NCI-H2227 treated with DMSO at 0.1 percent for 48 hours (cell line): ENCODE measurements at places on chromosomes 3 and 15.

- no peak for DNase-seq
Measured at GRCh38 chr3:2198776-2199279, 100.2 kb downstream of the CNTN4 start.

- no peak for DNase-seq
Measured at GRCh38 chr3:186580785-186581184, 10.3 kb downstream of the DNAJB11 start.

- DNase-seq: no peak
Measured at GRCh38 chr15:68653031-68653635, 74.3 kb downstream of the CORO2B start.

GRCh38 chr15:80151576-80151975 lies 1.2 kb upstream of the FAH start:
- DNase-seq: no peak

DNA sequence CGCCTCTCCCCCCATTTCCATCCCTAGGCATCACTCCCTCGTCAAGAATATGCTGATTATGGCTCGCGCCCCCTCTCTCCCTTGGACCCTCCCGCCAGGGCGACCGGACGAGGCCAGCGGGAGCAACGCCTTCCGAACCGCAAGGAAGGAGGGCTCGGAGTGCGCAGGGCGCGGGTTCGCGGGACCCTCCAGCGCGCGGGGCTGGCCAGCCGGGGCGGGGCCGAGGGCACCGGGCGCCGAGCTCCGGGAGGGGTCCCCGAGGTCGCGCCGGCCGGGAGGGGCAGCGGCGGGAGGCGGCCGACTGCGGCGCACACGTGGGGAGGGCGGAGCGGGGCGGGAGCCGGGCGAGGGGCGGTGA lies 483 bp downstream of the EHD4 start:
- no peak for DNase-seq

DNA sequence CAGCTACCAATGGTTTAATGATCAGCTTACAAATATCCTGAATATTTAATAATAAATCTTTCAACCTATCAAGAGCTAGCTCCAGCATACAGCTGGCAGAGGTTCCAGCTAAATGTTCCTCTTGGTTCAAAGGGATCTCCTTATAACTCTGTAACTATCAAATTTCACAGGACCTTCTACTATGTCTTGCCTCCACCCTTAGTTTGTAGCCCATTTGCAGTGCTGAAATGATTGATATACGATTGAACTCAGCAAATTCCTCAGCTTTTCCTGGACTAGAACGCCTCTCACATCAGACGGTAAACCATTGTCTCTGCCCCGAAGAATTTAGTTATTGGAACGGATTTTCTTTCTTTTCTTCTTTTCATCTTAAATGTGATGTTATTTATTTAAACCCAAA lies 41.5 kb downstream of the CD200R1L start:
- DNase-seq: no peak

DNA sequence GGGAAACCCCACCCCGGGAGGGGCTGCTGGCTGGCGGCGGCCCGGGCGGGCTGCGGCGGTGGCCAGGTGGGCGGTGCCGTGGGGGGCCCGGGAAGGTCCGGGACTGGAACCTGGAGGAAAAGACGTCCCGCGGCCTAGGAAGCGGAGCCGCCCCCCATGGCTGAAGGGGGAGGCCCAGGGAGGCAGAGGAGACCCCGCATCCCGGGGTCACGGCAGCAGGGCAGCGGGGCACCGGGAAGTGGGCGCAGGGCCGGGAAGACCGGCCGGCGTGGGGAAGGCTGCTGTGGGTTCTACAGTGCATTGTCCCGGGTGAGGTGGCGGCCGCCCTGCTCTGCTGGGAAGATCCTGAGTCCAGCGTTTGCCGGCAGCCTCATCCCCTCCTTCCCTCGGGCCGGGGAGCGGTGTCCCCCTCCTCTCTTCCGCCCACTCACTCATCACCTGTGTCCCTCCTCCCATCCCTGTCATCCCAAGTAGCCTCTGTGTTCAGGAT lies 525 bp upstream of the FSTL1 start:
- peak; percentile 17 for DNase-seq

- peak; percentile 38 for DNase-seq
Measured at GRCh38 chr3:194472290-194472920, 14.4 kb downstream of the ATP13A3 start.

GRCh38 chr3:126540342-126540849 lies 16.4 kb downstream of the CHST13 start:
- DNase-seq: no peak

DNA sequence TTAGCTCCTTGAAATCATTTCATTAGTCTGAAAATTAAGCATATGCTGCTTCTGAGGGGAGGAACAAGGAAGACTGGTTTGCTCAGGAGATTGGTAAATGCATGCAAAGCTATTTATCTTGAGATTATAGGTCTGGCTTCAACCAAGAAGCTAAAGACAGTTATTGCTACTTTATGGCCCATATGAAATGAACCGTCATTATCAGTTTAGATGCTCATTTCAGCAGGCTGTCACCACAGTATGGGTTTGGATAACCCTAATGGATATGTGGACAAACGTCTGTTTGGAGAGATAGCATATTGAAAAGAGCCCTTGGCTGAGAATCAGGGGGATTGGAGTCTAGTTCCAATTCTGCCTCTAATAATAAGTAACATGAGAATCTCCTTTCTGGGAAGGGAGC lies 922.6 kb downstream of the TUSC7 start:
- DNase-seq: peak; percentile 25

DNA sequence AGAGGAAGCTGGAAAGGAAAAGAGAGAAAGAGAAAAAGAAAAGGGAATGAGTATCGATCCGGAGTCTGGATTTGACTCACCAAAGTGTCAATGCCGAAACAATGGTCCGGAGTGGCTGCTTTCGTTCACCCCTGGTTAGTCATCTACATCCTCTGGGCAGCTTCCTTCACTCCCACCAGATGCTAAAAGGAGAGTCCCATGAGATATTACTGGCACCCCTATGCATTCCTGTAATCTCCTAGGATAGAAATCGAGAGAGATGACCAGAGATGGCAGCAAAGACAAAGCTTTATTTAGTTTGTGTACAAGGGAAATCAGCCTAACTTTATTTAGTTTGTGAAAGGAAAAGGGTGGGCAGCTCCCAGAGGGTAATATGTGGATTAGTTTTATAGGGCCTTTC lies 622.2 kb downstream of the ZPLD1 start:
- DNase-seq: no peak

GRCh38 chr3:180329187-180329586 lies 272.8 kb upstream of the TTC14 start:
- DNase-seq: no peak

DNA sequence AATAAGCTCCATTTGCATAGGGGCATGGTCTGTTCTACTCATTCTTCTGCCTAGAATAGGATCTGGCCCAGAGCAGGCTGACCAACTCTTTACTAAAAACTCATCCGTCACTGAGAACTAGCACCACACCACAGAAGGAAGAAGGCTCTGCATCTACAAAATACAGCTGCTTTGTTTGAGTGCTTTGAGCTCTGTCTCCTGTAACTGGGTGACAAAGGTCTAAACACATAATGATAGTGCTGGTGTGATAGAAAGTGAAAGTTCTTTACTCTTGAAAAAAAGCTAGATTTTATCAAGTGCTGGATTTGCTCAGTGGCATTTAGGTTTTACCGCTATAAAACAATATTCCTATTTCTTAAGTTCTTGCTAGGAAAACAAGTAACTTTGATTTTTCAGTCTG lies 140.7 kb downstream of the FHIT start:
- DNase-seq: no peak

DNA sequence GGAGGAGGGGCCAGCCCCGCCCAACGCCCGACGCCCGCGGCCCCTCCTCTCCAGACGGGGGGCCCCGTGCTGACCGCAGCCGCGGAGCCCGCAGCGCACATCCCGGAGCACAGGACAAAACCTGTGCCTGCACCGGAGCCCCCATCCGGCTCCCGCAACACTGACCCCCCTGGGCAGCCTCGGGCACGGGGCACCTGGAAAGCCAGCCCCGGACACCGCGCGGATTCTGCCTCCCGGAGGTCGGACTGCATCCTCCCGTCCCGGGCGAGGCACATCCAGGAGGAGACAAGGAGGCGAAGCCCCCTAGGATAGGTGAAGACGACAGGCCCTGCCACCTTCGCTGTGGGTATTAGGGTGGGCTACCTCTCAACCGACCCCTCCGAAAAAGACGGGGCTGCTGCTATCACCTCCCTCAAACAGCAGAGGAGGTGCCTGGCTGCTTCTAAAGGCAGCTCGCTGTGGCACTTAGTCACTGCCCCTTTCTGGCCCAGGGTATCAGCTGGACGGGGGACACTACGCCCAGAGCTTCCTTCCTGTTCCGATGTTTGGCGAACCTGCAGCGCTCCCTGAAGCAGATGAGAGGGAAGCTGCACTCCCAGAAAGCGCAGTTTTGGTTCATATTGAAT lies 10.6 kb downstream of the XXYLT1 start:
- DNase-seq: peak; percentile 26

DNA sequence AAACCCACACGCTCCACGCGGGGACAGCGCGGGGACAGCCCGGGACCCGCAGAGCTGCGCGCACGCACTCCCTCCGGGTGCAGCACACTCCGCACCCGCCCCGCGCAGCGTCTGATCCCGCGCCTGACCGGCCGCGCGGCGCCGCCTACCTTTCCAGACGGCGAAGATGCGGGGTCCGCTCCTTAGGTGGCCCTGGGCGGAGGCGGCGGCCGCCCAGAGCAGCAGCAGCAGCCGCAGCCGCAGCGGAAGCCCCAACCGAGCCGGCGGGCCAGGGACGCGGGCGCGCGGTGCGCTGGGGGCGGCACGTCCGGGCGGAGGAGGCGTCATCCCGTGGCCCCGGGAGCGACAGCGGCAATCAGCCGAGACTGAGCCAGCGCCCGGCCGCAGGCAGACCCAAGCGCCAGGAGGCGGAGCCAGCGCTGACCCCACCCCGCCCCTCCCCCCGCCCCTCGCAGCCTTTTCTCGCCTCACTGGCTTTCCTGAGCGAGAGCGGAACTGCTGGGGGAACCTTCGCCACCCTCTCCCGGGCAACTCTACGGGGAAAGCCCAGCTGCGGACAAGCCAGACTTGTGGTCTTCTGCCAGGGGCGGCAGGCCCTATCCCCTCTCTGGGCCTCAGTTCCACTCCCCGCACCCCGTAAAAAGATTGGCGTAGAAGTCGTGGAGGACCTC lies at the start of gene SEMA7A:
SEMA7A (minus strand) TSS at position 367 of the 671 bp plus-strand sequence; CDS start at position 327, 40 bp downstream.
- peak; percentile 37 for DNase-seq

- DNase-seq: peak; percentile 2
Measured at GRCh38 chr3:21839592-21839991, 88.6 kb upstream of the ZNF385D start.

- DNase-seq: no peak
Measured at GRCh38 chr15:58510715-58511598, 79.2 kb downstream of the LIPC start.

GRCh38 chr15:59833366-59833765 lies 144.2 kb upstream of the BNIP2 start:
- no peak for DNase-seq

DNA sequence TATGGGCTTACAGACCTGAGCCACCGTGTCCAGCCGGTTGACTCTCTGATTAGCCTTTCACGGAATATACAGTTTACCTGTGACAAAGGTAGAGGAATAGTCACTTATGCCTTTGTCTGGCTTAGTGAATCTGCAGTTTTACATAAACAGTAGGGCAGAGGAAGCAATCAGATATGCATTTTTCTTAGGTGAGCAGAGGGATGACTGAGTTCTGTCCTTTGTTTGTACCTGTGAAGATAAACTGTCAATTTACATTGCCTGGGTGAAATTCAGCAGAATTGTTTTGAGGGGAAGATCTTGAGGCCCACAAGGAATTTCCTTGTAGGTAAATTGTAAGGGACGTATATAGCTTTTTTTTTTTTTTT lies 10.8 kb downstream of the EDEM1 start:
- no peak for DNase-seq

- DNase-seq: no peak
Measured at GRCh38 chr15:59702351-59702750, 13.2 kb upstream of the BNIP2 start.

GRCh38 chr15:87131067-87131466 lies 1051.4 kb downstream of the AGBL1 start:
- no peak for DNase-seq

DNA sequence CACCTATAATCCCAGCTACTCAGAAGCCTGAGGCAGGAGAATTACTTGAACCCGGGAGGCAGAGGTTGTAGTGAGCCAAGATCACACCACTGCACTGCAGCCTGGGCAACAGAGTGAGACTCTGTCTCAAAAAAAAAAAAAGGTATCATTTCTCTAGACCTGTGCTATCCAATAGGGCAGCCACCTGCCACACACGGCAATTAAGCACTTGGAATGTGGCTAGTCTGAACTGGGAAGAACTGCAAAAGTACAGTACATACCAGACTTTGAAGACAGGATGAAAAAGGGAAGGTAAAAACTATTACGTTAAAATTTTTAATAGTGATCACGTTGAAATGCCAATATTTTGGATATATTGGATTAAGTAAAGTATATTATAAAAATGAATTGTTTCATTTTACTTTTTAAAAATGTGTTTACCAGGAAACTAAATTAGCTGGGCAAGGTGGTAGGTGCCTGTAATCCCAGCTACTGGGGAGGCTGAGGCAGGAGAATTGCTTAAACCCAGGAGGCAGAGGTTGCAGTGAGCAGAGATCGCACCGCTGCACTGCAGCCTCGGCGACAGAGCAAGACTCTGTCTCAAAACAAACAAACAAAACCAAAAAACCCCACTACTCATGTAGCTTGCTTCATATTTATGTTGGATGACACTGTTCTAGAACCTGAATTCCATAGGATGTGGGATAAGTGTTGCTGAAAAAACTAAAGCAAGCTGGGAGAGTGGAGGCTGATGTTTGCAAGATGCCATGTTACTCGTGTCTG lies 2.3 kb downstream of the CYP8B1 start:
- DNase-seq: no peak

DNA sequence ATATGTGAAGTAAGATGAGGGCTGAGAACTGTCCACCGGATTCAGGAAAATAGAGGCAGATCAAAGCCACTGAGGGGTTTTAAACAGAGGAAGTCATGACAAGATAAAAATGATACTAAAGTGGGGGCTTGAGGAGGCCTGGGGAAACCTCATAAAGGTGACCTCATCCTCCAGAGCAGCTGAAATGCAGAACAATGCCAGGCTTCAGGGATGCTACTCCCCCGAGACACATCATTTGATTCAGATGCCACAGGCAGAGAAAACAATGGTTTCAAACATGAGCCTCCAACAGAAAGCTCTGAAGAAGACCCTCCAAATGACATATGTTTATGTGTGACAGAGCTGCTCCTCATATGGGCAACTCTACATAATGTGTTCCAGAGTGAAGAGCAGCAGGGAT lies 6.4 kb downstream of the CFAP20DC start:
- DNase-seq: no peak

DNA sequence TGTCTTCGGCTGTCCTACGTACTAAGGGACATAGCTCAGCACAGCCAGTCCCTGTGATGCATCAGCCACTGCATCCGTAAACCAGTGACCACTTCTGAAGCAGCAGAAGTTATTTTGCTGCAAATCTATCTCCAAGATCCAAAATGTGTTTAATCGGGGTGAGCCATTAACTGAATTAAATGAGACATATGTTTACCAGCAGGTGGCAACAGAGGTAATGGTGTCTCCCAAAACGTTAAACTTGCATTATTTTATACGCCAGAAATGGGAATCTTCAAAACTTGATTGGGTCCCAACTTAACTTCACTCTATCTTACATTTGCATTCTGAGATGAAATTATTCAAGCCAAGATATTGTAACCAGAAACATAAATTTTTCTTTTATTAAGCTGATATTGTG lies 75.3 kb upstream of the BOC start:
- DNase-seq: no peak

GRCh38 chr15:93485438-93486327 lies 396.7 kb upstream of the RGMA start:
- no peak for DNase-seq
